Astrocyte of the hippocampus (primary cell): ENCODE measurements at places on chromosomes 4 and X.

DNA sequence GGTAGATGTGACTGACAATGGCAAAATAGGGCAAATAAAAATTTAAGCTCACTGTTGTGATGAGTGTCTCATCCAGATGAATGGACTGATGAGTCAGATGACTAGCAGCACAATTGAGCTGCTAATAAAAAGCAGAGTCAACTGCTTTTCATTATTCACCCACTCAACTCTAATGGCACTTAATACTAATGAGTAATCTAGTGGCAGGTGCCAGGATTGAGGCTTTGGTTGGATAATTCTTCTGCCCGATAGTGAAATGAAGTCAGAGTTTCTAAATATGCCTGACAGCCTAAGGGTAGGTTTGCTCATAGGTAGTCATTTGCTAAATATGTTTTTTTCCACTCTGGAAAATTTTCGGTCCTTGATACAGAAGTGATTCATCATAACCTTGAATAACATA, 10.4 kb downstream of the OGT start:
- DNase-seq, result peak; percentile 37

- DNase-seq, result no peak
These were observed 208.3 kb downstream of the PALLD start for GRCh38 chr4:168705121-168705520.

DNA sequence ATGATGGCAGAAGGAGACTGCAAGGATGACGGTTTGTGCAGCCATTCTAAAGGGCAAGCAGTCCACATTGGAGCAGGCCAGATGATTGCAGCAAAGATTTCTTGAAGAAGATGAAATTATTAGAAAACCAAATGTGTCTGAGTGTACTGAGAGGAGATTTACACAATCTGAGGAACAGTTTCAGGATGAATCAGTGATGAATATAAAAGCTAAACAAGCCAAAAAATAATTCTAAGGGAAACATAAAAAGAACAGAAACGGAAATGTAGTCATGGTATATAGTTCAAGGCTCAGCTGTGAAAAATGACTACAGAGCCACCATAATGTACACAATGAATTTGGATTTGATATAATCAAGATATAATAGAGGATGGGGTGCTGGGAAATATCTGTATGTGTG, 168.5 kb downstream of the PDGFC start:
- no peak for DNase-seq

- peak; percentile 26 for DNase-seq
These were observed 33.2 kb upstream of the MID1IP1 start for GRCh38 chrX:38768079-38768478.

DNA sequence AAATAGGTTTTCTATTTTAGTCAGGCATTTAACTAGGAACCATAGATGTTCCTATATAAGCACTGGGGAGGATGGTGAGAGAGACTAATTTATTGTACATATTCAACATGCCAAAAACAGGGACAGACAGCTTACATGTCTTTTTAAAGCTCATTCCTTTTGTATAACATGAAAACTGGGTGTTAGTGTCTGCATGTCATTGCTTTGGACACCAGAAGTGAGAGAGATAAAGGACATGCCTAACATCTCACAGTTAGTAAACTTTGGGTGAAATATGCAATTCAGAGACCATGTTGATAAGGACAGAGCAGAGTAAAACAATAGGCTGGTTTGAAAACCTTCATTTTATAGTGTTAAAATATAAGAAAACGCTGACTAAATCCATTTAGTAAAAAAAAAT, 860.0 kb upstream of the LCORL start:
- DNase-seq, result no peak

DNA sequence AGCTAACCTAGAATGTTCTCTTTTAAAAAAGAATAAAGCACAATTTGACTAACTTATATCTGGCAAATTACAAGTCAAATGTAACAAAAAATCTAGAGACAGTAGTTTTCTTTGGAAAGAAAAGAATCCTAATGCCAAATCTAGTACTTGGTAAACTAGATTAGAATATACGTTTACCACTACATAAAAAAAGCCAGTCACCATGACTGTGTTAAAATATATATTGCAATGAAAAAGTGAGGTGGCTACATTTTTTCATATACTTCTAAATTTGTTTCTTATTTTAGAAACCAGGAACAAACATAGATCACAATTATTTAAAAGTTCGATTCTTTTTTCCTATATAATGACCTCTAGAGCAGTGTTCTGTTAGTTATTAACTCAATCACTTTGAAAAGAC, 29.6 kb upstream of the PPA2 start:
- no peak for DNase-seq

DNA sequence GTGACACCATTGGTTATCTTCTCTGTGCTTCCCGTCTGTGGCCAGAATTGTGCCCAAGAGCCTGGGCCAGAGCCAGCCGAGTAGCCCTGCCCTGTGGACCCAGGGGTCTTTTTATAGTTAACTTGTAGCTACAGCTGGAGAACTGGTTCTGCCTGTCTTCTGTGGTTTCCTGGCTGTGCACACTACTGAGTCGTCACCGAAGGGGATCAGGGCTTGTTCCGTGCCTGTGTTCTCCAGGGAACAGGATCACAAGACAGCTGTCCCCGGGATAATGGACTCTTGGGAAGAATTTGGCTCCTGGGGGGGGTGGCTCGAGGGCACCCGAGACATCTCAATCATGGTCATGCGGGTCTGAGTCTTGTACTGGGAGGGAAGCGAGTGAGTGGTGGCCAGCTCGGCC, 22.1 kb upstream of the OPN1LW start:
- DNase-seq, result no peak

- DNase-seq, result no peak
These were observed 121.1 kb upstream of the ATP6AP2 start for GRCh38 chrX:40459571-40460158.

DNA sequence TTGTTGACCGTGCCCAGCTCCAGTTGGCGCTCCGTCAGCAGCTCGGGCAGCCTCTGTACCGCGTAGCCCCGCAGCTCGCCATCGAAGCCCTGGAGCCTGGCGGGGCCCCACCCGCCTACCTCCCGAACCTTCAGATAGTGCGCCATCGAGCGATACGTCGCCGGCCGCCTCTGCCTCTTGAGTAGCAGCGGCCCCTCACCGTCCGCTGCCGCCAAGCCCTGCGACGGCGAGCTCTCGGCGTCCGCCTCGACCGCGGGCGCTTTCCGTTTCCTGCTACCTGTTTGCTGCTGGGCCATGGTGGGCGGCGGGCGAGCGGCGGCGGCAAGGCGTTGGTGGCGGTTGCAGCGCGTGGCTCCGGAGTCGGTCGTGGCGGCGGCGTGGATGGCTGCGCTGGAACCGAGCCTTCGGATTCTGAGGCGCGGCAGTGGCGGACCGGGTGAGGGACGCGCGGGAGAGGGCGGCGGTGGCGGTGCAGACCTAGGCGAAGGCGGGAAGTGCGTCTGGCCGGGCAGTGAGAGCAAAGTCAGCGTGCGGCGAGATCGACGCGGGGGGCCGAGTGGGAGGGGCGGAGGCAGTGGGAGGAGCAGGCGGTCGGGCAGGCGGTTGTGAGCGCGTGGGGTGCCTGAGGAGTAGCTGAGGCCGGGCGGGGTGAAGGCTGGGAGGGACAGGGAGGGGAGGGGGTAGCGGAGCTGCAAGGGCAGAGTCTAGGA, at the start of gene DCAF12L1:
TSS of gene DCAF12L1 (minus strand) at position 502 of the 710 bp plus-strand sequence. CDS start at position 296, 206 bp downstream.
- DNase-seq, result peak; percentile 0

GRCh38 chr4:119729835-119730670, 101.4 kb upstream of the PDE5A start:
- DNase-seq, result peak; percentile 86

GRCh38 chr4:155582971-155583437, 83.6 kb upstream of the GUCY1A1 start:
- DNase-seq, result no peak

DNA sequence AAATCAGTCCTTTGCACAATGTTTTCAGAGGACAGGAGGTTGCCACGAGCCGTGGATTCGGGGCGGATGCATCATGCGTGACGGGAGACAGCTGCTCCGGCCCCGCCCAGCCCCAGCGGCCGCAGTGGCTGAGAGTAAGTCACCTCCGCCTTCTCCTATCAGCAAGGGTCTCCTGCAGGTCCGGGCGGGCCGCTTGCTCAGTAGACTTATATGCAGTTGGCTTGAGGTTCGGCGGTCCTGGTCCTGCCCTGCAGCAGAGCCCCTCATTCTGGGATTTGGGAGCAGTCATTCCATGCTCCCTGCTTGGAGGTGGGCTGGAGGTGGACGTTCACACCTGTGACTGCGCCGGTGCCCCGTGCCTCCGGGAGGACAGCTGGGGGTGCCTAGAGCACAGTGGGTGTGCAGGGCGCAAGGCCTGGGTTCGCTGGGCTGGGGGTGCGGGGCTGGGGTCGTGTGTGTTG, 86.3 kb upstream of the ADRA2C start:
- no peak for DNase-seq

- peak; percentile 48 for DNase-seq
These were observed 302.0 kb downstream of the RAB28 start for GRCh38 chr4:13182133-13182532.

DNA sequence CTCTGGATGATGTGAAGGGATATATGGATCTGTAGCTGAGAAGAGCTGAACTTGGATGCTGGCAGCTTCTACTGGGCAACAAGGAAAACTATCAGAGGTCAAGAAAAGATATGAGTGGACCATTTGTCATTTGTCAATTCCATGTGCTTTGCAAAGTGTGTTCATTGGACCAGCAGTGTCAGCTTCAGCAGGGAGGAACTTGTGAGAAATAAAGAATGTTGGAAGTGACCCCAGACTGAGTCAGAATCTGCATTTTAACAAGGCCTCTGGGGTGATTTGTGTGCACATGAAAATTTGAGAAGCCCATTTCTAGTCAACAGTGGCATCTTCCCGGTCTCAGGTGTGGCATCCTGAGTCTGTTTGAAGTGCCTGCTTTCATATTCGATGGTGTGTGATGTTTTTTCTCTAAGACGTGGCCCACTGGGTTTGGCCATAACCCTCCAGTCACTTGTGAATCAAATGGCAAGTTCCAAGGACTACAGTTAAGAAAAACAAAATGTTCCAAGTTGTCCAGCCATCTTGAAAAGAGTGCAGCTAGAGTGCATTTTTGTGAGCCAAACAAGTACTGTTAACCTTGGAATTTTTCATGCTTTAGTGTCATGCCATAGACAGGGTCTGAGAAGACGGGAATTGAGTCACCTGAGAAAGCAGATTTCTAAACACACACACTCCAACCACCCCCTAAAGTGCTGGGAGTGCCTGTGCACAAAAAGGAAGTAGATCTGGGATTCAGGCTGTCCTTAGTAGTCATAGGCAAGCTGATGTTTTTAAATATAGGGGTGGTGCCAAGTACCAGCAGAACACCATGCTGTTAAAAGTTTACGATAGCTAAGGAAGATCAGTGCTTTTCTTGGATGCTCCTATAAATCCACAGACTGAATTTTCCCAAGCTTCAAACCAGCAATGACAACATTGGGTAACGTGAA, 26.4 kb downstream of the GPM6B start:
- peak; percentile 46 for DNase-seq

DNA sequence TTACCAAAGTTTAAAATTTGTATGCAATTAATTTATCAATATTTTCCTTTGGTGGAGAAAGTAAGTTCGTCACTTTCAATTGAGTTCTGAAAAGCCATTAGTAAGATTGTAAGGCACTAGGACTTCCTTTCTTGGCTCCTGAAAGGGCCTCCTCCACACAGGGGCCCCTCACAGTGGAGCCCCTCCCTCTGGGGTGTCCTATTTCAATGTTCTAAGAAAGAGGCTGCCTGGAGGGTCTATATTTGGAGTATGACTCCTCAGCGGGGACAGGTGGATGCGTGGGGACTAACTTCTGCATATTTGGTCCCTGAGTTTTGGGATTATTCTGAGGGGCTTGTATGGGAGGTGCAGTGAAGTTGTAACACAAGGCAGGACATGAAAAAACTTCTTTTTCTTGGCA, 1.6 kb upstream of the ARMCX4 start:
- DNase-seq, result no peak

DNA sequence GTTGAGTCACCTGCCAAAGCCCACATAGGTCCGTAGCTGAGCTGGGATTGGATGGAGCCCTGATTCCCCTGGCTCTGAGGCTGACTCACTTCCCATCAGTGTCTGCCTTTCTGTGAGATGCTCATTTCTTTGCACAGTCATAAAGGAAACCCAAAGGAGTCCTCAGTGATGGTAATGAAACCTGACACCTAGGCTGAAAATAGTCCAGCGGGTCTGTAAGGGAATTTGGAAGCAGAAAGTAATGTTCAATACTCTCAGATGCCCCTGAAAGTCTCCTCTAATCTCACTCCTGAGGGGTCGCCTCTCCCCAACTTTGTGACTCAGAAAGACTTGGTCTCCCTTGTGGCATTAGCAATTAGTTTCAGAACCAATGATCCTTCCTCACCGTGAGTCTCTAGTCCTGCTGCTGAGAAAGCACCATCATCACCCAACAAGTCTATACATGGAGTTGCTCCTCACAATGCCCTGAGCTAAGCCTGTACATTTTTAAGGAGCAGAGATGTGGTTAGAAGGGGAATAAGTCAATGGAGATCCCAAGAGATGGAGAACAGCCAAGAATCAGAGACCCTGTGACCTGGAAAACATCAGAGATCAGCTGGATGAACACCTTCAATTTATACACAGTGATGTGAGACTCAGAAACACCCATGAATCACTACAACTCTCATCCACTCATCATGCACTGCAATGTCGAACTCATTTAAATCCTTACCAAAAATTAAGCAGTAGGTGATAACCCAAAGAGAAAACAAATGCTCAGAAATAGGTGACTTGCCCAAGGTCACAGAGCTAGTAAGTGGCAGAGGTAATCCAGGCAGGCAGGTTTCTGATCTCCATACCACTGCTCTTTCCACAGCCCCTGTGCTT, 219.0 kb upstream of the CPEB2 start:
- peak; percentile 22 for DNase-seq

- peak; percentile 53 for DNase-seq
These were observed 28.4 kb downstream of the RP2 start for GRCh38 chrX:46865281-46865680.

GRCh38 chr4:10951306-10951705, 266.7 kb upstream of the CLNK start:
- DNase-seq, result peak; percentile 10

DNA sequence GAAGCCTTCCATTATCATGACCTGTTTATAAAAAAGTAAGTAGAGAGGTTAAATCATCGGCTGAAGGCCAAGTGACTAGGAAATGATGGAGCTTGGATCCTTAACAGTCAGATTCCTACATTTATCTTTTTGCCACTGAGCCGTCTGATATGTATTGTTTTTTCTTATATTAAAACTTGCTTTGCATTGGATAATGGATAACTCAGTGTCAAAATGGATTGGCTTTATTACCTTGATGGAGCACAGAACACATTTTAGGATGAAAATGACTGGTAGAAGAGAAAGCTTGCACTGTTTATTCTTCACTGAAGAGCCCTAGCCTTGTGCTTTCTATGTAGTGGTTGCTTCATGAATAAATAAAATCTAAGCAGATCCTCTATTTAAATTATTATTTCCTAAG, 54.2 kb upstream of the TSPAN5 start:
- no peak for DNase-seq

DNA sequence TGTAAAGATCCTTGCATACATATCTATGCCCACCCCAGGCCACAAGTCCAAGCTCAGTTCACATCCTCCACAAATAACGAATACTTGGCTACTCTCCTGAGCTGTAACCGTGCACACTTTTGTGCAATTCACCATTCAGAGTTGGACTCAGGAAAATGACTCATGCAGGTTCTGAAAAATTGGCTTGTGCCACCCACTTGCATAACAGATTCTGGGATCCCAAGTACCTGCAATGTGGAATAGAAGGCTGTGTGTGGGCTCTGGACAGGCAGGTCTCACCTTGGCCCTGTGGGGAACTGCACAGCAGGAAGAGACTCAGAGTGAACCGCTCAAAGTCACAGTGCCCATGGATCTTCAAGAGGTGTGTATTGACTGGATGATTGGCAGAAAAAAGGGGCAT, 502.7 kb downstream of the PACRGL start:
- peak; percentile 1 for DNase-seq

GRCh38 chr4:69503558-69503957, 7.9 kb upstream of the UGT2B4 start:
- no peak for DNase-seq
